ENCODE measurements at places on chromosomes 11 and 22.

- DNase-seq, result peak; percentile 83
Observed at GRCh38 chr11:16606784-16607674, 131.4 kb upstream of the C11orf58 start.

- no peak for DNase-seq
Observed at GRCh38 chr11:113247966-113248365, 66.4 kb upstream of the TTC12 start.

GRCh38 chr11:114607753-114608459, 12.3 kb upstream of the NXPE4 start:
- no peak for DNase-seq

DNA sequence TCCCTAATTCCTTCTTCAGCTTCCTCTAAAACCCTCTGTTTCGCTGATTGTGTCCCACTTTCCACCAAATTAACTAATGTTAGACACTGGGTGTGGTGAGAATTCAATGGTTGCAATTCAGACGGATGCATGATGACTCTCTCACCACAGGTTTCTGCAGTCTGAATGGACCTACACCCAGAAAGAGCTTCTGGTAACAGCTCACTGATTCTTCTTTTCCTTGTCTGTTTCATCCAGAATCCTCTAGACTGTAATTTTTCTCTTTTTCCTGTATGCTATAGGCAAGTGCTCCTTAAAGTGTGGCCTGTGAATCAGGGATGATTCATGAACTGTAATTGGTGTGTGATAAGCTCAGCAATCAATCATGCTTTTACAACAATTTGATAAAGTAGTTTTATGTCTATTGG, 18.1 kb downstream of the MMP10 start:
- DNase-seq, result no peak

DNA sequence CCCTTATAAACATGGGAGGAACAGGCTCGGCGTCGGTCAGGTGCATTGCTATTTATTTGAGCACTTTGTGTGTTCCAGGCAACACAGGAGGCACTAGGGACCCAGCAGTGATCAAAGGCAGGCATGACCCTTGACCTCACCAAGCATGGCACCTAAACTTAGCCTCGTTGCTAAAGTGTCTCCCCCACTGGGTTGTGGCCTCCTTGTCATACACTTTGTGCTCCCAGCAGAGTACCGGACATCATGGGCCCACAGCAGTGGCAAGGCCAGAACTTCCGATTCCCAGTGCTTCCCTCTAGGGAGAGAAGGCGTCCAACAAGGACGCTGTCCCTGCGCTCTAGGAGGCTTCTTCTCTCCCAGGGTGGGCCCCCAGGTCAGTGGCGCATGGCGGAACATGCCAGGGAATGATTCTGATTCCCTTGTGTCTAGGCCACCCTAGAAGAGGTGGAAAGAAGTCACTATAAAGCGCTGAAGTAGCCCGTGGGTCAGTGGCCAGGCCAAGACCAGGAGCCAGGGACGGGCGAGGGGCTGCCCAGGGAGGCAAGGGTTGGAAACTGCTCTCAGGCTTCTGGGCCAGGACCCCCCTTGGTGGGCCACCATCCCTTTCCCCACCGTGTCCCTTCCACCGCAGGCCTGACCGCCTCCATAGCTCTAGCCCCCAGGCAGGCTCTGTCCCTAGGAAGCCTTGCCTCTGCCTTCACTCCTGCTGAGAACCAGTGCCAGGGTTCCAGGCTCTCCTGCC, 19.7 kb downstream of the TOM1 start:
- DNase-seq, result peak; percentile 14

- DNase-seq, result no peak
Observed at GRCh38 chr22:23705358-23705757, 14.5 kb downstream of the RGL4 start.

- no peak for DNase-seq
Observed at GRCh38 chr11:19321351-19321750, 80.6 kb upstream of the E2F8 start.

DNA sequence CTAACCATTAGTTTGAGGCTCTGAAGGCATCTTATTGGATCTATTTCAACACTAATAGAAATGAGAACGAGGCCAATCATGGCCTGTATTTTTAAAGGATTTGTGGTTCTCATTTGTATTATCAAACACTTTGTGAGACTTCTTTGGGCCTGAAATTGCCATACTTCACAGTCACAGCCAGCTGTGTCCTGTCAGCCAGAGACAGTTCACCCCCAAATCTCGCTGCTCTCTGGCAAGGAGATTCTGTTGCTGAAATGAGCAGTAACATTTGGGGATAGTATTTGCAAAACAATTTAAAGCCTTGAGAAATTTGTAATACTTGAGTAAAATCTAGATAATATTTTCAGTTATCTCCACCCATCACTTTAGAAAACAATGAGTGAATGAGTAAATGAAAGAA, 26.9 kb upstream of the TENM4 start:
- no peak for DNase-seq

DNA sequence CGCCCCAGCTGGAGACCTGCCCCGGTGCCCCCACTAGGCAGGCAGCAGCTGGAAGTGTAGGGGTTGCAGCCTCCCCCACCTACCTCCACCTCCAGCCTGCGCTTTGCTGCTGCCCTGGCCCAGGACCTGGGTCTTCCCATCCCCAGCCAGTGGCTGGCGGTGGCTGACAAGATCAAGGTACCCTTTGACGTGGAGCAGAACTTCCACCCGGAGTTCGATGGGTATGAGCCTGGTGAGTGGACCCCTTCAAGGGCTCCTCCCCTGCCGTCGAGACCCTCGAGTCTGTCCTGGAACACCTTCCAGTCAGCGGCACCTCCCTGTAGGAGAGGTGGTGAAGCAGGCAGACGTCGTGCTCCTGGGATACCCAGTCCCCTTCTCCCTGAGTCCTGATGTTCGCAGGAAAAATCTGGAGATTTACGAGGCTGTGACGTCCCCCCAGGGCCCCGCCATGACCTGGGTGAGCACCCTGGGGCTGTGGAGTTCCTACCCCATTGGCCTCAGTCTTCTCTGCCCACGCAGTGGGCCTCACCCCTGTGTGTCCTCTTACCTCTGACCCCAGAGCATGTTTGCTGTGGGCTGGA, 4.4 kb downstream of the PGGHG start:
- peak; percentile 25 for DNase-seq

DNA sequence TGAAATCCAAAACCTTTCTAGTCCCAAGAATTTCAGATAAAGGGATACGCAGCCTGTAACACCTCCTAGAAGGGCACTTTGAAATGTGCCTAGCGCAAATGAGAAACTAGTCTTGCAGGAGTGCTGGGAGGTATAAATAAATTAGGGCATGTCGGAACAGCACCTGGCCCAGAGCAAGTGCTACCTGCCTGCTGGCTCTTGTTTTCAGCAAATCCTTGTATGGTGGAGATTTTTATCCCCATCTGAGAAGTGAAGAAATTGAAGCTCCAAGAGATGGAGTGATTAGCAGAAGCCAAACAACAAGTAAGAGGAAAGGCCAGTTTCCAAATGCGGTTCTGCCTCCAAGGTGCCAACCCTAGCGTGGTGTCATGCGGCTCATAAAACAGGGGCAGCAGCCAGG, 36.7 kb upstream of the TFIP11 start:
- no peak for DNase-seq

- DNase-seq, result no peak
Observed at GRCh38 chr11:33772300-33772699, 2.0 kb downstream of the FBXO3 start.

- DNase-seq, result no peak
Observed at GRCh38 chr11:7533199-7534041, 19.6 kb downstream of the PPFIBP2 start.

GRCh38 chr11:36566407-36567053, 1.3 kb upstream of the RAG1 start:
- DNase-seq, result no peak

DNA sequence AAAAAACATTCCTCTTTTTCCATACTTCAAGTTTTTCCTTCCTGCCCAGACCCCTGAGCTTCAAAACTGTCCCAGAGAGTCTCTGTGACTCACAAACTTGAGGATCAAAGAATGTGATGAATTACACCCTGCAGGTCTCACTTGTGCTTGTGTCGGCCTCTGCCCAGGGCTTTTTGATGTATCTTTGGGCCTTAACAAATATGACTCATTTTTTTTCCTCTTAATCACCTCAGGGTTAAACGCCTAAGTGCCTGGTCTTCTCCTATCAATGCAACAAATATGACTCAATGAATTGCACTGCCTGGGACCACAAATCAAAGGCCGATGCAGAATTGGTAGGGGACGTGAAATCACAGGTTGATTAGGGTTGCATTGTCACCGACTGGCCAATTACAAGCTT, 267.7 kb downstream of the LARGE1 start:
- no peak for DNase-seq

DNA sequence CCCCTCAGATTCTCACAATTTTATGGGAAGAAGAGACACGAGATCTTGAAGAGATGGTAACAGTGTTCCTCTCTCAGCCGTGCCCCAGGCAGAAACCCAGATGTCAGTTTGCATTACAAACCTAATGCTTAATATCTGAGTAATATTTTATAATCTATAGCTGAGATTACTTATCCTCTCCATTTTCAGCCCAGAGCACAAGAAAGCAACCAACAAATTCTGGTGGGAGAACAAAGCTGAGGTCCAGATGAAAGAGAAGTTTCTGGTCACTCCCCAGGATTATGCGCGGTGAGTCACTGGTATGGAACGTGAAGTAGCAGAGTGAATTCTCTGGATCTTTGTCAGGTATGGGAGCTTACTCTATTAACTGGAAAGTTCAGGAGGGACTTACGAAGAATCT, 884 bp downstream of the CENATAC start:
- no peak for DNase-seq

DNA sequence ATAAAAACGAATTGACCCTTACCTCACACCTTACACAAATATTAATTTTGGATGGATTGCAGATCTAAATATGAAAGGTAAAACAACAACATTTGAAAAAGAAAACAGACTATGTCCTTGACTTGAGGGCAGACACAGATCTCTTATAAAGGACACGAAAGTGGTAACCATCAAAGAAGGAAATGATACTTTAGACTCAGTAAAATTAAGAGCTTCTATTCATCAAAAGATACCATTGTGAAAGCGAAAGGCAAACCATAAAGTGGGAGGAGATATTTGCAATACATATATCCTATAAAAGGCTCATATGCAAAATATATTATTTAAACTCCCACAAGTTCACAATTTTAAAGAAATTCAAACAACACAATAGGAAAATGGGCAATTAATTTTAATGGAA, 5.0 kb downstream of the HEPACAM start:
- no peak for DNase-seq

DNA sequence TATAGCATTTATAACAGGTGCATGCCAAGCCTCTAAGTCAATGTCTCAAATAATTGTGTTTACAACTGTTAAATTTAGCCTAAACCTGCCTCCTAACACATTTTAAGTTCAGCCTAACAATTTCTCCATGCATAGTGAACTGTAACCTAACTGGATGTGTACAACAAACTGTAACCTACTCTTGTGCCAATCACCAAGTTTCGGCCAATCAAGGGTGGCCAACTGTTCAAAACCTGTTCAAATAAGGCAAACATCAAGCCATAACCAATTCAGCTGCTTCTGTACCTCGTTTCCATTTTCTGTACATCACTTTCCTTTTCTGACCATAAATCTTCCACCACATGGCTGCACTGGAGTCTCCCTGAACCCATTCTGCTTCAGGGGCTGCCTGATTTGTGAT, 45.4 kb downstream of the PIK3C2A start:
- DNase-seq, result no peak

DNA sequence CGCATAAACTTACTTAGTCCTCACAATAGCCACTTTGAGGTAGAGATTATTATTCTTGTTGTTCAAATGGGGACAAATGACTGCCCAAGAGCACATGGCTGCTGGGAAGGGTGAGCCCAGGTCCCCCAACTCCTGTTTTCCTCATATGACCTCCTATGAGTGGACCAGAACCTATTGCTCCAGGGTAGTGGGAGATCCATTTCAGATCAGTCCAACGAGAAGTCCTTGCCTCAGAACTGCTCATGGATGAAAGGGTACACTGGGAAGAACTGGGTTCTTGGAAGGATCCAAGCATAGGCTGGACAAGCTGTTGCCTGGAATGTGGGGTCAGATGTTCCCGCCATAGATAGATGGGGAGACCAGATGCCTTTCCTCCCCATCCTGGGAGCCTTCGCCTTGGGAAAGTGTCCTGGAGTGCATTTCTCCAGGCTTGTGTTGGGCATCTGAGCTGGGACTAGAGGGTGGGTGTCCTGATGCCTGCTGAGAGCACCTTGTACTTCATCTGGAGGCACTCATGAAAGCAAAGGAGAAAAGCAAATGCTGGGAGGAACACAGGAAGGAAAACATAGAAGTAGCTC, 146.3 kb upstream of the B3GAT1 start:
- DNase-seq, result no peak

- no peak for DNase-seq
Observed at GRCh38 chr22:28246397-28246796, 327.3 kb upstream of the PITPNB start.

DNA sequence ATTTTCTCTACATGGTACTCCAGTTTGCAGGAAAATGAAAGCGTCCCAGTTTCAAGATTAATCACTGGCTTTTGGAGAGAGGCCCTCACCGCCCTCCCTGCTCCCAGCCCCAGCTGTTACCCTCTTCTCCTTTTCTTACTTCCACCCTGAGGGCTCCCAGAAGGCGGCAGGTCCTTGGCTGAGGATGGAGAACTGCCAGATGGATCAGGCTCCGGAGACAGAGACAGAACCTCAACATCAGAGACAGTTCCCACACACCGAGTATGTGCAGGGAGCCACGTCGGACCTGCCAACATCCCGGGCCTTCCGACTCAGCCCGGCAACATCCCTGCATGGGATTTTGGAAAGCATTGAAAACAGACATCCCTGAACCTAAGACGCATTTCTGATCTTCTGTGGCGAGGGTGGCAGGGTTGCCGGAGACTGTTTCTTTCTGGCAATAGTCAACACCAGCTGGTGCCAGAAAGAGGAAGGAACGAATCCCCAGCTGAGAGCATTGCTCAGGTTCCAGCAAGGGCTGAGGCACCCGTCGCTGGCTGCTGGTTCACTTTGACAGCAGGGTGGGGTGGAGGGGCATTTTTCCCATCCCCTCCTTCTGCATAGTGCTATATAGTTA, 467.1 kb downstream of the MIAT start:
- DNase-seq, result no peak

DNA sequence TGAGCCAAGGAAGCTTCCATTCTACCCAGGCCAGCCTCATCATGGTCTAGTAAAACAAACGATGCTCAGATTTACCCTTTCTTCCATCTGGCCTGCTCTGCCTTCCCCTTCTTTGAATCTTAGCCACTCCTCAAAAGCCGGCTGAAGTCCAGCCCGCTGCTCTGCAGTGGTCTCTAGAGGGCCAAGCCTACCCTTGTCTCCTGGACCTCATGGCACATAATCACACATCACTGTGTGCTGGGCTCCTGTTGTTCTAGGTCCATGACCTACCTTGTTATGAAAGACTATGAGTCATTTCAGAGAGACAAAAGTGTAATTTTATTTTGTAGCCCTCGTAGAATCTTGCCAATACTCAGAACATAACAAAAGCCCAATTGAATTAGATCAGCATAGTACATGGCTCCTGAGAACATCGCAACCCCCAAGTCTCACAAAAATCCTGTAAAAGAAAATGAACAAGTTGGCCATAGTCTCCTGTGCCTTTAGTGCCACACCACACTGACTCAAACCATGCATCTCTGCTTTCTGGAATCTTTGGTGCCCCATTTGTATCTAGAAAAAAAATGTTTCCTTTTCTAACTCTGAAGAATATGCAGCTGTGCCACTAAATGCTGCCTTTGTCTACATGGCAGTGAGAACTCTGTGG, 192.7 kb downstream of the OPCML start:
- DNase-seq, result no peak
